ENCODE measurements at places on chromosomes 1 and 21. TPM values are rescaled to one million over a fixed set of nuclear protein-coding genes. Genes with fewer than 3 reads are reported as not detected.

GRCh38 chr21:19950347-19950746, 1047.9 kb upstream of the NCAM2 start:
- no peak for DNase-seq
- H3K27ac ChIP-seq = no peak overlapping the region
- no peaks in the 10 kb centered on the region for H3K36me3 ChIP-seq
- no peaks in the 10 kb centered on the region for H3K27me3 ChIP-seq

GRCh38 chr1:60345049-60345448, 271.5 kb upstream of the C1orf87 start:
- H3K36me3 ChIP-seq = no peaks in the 10 kb centered on the region
- no peak overlapping the region for H3K4me3 ChIP-seq
- H3K27ac ChIP-seq = no peak overlapping the region
- H3K4me1 ChIP-seq = no peaks in the 10 kb centered on the region

DNA sequence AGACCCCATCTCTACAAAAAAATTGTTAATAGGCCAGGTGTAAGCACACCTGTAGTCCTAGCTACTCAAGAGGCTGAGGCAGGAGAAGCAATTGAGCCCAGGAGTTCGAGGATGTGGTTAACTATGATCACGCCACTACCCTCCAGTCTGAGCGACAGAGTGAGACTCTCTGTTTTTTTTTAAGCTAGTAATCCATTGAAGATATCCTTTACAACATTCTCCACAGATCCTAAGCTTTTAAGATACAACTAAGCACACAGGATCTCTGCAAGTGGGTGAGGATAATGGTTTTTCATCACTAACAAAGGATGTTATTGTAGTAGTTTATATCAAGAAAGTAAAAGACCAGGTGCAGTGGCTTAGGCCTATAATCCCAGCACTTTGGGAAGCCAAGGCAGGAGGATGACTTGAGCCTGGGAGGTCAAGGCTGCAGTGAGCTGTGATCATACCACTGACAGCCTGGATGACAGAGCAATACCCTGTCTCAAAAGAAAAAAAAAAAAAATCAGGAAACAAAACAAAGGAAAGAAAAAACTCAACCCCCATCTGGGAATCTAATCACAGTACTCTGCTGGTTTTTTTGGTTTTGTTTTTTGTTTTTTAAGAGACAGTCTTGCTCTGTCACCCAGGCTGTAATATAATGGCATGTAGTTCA, 166.1 kb downstream of the RERE start:
- H3K4me3 ChIP-seq = peak overlapping the region; percentile 41
- H3K4me1 ChIP-seq = peaks cover 35% of the 10 kb centered on the region
- DNase-seq = no peak
- H3K27ac ChIP-seq = peak overlapping the region; percentile 94

The RHBG gene
- not detected for polyA plus RNA-seq

DNA sequence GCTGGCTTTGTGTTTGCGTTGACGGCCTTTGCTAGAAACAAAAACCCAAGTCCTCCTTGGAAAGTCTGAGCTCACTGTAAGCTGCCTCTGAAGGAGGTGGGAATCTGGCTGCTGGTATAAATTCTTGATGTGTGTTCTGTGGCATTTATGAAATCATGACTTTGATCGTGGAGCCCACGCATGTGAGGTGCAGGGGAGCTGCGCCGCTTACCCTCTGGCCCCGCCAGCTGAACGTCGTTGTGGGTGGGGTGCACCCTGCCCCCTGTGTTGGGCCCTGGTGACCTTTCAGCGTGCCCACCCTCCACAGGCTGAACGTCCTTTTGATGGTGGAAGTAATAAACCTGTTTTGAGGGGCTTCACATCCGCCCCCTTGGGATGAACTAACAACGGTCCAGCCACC, 21.2 kb upstream of the DIP2A start:
- peaks cover 7% of the 10 kb centered on the region for H3K4me1 ChIP-seq
- H3K4me3 ChIP-seq = no peak overlapping the region
- no peak for DNase-seq
- H3K27ac ChIP-seq = peak overlapping the region; percentile 75

GRCh38 chr21:45513741-45514310, 28.4 kb downstream of the SLC19A1 start:
- no peaks in the 10 kb centered on the region for H3K4me1 ChIP-seq
- H3K27ac ChIP-seq = no peak overlapping the region
- DNase-seq = no peak
- peaks cover 5% of the 10 kb centered on the region for H3K36me3 ChIP-seq
- peaks cover 2% of the 10 kb centered on the region for H3K27me3 ChIP-seq

- H3K27ac ChIP-seq = no peak overlapping the region
- no peak for DNase-seq
- peaks cover 59% of the 10 kb centered on the region for H3K4me1 ChIP-seq
- no peaks in the 10 kb centered on the region for H3K27me3 ChIP-seq
- peaks cover 8% of the 10 kb centered on the region for H3K36me3 ChIP-seq
Observed at GRCh38 chr1:93353286-93353685, 7.6 kb downstream of the DR1 start.

DNA sequence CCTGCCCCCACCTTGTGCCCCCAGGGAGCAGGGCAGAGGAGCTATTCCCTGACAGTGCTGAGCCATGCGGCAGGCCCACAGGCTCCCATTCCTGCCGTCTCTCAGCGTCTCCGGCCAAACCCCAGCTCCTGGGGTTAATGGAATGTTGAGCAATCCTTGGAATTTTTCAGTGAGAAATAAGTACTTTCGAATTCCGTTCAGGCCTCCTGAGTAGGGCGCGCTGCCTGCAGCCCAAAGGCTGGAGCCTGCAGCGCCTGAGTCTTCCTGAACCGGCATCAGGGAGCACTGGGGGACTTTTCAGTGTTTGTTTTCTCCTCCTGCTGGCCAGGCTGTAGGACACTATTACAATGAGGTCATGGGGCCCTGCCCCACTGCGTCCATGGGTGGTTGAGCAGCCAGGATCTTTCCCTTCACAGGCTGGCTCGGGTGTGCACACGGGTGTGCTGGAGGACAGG, 33.3 kb upstream of the CSF1 start:
- no peak overlapping the region for H3K4me3 ChIP-seq
- H3K27me3 ChIP-seq = peaks cover 11% of the 10 kb centered on the region
- no peak for DNase-seq

Data from immature natural killer cell (primary cell).